ENCODE measurements at places on chromosomes 2 and 18. TPM values are rescaled to one million over a fixed set of nuclear protein-coding genes. Genes with fewer than 3 reads are reported as not detected.

Gene KCNG2
- total RNA-seq, result not detected

Gene DSG4
- not detected for total RNA-seq

DNA sequence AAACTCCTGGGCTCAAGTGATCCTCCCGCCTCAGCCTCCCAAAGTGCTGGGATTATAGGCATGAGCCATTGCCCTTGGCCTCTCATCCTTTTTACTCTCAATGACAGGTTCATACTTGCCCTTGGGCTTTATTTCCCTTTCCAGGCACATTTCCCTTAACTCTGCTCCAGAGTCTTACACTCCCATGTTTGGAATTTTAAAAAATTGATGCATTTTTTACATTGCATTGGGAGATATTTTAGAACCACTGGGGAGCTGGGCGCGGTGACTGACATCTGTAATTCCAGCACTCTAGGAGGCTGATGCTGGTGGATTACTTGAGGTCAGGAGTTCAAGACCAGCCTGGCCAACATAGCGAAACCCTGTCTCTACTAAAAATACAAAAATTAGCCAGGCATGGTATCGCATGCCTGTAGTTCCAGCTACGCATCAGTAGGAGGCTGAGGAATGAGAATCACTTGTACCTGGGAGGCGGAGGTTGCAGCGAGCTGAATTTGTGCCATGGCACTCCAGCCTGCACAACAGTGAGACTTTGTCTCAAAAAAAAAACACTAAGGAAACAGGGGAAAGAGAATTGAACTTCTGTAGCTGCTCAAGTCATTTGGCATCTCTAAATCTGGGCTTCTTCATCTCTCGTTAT lies 18.2 kb downstream of the TGIF1 start:
- H3K27me3 ChIP-seq, result no peaks in the 10 kb centered on the region
- no peak for DNase-seq
- no peaks in the 10 kb centered on the region for H3K36me3 ChIP-seq
- no peak overlapping the region for H3K4me3 ChIP-seq

- peaks cover 24% of the 10 kb centered on the region for H3K36me3 ChIP-seq
- H3K4me3 ChIP-seq, result no peak overlapping the region
- no peak for DNase-seq
- H3K27ac ChIP-seq, result no peak overlapping the region
Observed at GRCh38 chr2:232744963-232745362, 31.4 kb downstream of the KCNJ13 start.

- H3K27ac ChIP-seq, result no peak overlapping the region
Observed at GRCh38 chr2:159093497-159093896, 125.1 kb downstream of the TANC1 start.

DNA sequence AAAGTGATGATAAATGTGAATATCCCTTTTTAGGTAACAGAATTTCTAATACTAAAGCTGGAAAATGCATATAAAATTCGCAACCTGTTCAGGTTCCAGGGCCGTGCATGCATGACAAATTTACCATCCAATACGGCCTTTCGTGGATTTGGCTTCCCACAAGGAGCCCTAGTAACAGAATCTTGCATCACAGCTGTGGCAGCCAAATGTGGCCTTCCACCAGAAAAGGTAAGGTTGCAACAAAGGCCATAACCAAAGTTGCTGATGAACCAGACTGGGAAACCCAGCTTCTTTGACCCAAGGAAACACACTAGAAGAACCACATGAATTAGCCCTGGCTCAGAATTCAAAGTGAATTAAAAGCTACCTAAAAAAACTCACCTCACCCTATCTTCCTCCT lies 49.6 kb upstream of the BZW1 start:
- H3K4me1 ChIP-seq, result no peaks in the 10 kb centered on the region
- H3K27ac ChIP-seq, result no peak overlapping the region

- H3K36me3 ChIP-seq, result no peaks in the 10 kb centered on the region
- H3K27me3 ChIP-seq, result no peaks in the 10 kb centered on the region
- H3K4me1 ChIP-seq, result no peaks in the 10 kb centered on the region
- H3K27ac ChIP-seq, result no peak overlapping the region
- H3K4me3 ChIP-seq, result no peak overlapping the region
Observed at GRCh38 chr2:20781656-20782265, 41.1 kb downstream of the LDAH start.

- no peak for DNase-seq
- H3K4me1 ChIP-seq, result no peaks in the 10 kb centered on the region
- H3K27ac ChIP-seq, result no peak overlapping the region
- H3K36me3 ChIP-seq, result no peaks in the 10 kb centered on the region
Observed at GRCh38 chr2:16036951-16037350, 96.6 kb downstream of the MYCN start.

DNA sequence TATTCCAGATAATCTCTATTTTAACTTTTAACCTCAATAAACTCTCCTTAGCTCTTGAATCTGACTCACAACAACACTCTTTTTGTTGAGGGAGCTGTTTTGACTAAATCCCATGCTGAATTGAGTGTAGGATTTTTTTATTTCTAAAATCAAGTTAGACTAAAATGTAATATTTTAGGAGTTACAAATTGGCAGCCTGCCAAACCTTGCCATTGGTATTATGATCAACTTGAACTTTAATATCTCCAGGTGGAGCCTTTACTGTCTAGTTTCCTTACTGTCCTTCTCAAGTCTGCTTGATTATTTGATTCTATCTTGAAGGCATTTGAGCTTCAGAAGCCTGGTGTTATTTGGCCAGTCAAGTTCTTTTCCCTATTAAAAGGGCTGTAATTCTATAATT lies 8.7 kb downstream of the PIKFYVE start:
- peaks cover 5% of the 10 kb centered on the region for H3K4me1 ChIP-seq
- H3K4me3 ChIP-seq, result no peak overlapping the region

GRCh38 chr2:95669441-95669991 lies 77.7 kb downstream of the TRIM43 start:
- no peak for DNase-seq
- no peak overlapping the region for H3K4me3 ChIP-seq
- no peak overlapping the region for H3K27ac ChIP-seq
- H3K27me3 ChIP-seq, result no peaks in the 10 kb centered on the region
- H3K4me1 ChIP-seq, result no peaks in the 10 kb centered on the region
- no peaks in the 10 kb centered on the region for H3K36me3 ChIP-seq

Data from cardiac muscle cell (in vitro differentiated cells and primary cell).